Vagina (tissue), 2 donors: ENCODE measurements at places on chromosomes 1 and 21. TPM values are rescaled to one million over a fixed set of nuclear protein-coding genes. Genes with fewer than 3 reads are reported as not detected.

The ATAD3B gene
- 17.7 TPM for total RNA-seq

The AMY1C gene
- not detected for total RNA-seq

The ADORA3 gene
- 5.2 TPM for total RNA-seq

The TIAM1 gene
- total RNA-seq = 41.3 TPM

The RAB29 gene
- total RNA-seq = 7.9 TPM

The TMEM200B gene
- 25.8 TPM for total RNA-seq

The KCNT2 gene
- 1.2 TPM for total RNA-seq

DNA sequence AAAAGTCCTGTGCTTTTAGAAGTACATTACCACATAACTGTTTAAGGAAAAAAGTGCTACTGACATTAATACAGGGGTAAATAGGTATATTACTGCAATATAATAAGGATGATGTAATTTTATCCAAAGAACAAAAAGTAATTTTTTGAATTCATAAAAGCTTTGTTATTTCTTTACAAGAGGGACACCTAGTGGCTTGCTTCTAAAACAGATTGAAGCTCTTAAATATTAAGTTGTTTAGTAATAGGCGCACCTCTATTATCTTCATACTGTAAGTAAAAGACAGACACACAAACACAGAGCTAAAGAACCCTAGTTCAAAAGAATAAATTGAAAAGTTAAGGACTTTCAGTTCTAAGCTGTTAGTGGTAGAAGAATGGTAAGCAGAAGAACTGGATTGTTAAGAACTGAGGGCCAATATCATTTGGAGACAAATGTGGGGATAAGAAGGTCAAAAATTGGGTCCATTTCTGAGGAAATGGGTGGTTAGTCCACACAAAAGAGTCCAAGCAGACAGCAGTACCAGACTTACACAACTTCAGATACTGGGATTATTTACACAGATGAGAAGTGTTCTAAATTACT is 15.4 kb downstream of the ZNHIT6 start:
- H3K36me3 ChIP-seq = no peaks in the 10 kb centered on the region
- no peak overlapping the region for H3K27ac ChIP-seq
- no peaks in the 10 kb centered on the region for H3K27me3 ChIP-seq
- peaks cover 7% of the 10 kb centered on the region for H3K4me1 ChIP-seq

DNA sequence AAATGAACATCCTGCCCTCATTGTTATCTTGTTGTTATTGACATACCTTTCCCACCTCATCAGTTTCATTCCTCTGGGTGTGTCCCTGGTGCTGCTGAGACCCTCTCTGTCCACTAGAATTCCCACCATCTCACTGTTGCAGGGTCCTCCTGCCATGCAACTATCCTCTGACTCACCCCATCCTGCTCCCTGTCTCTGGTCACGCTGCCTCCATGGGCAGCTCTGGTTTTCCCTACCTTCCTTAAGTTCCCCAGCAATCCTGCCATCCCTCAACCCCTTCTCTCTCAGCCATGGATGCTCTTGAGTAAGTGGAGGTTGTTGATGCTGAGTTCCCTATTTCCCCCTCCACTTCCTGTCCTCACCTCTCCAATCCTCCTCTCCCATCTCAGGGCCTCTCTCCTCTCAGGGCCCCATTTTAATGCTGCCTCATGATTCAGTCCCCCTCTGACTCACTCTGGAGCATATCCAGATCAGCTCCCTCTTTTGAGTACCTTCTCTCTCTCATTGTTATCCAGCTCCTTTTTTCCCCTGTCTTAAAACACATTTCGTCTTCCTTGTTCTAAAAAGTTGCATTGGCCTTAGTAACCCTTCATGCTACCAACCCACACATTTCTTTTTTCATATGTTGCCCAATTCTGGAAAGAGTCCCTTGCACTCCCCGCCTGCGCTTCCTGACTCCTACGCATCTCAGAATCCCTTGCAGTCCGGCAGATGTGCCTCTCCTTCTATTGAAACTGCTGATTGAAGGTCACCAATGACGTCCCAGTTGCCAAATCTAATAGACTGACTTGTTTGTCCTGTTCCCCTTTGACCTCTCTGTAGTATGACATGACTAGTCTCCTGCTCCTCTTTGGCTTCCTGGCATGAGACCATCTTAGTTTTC is 92.0 kb downstream of the CNIH3 start:
- H3K4me3 ChIP-seq = no peak overlapping the region
- peak overlapping the region; percentile 45 for H3K27ac ChIP-seq
- H3K36me3 ChIP-seq = no peaks in the 10 kb centered on the region
- no peak for DNase-seq
- H3K4me1 ChIP-seq = no peaks in the 10 kb centered on the region

DNA sequence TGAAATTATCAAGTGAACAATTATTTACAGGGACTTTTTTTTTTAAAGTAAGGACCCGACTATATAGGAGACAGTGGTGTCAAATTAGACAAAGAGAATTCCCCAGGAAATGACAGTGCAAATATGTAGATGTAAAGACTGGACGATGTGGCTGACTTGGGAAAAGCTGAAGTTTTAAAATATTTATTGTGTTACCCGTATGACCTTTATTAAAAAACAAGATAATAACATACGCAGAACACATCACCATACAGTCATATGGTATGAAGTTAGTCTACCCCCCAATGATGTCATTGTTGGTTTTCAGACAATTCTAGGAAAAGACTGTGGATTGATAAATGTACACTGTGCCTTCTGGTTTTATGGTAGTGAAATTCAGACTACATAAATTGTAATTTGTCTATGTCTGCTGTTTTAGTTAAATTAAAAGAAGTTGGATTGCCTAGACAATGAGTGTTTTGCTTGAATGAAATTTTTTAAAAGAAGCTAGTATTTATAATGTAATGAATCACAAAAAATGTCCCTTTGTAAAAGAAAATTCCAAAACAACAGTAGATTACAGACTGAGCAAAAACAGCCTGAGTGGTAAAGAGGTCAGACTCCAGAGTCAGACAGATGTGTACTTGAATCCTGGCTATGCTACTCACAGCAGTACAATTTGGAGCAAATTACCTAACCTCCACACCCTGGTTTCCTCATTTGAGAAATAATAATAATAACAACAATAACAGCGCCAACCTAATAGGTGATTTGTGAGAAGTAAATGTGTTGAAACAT is 15.5 kb upstream of the PDC start:
- no peaks in the 10 kb centered on the region for H3K36me3 ChIP-seq
- H3K4me3 ChIP-seq = no peak overlapping the region
- no peaks in the 10 kb centered on the region for H3K27me3 ChIP-seq
- no peak for DNase-seq

DNA sequence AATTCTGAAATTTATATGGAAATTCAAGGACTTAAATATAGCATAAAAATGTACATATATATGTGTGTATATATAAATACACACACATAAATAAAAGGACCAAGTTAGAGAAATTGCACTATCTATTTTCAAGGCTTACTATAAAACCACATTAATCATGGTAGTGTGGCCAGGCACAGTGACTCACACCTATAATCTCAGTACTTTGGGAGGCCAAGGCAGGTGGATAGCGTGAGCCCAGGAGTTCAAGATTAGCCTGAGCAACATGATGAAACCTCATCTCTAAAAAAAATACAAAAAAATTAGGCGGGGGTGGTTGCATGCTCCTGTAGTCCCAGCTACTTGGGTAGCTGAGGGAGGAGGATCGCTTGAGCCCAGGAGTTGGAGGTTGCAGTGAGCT is 171.4 kb upstream of the GORAB start:
- no peak overlapping the region for H3K27ac ChIP-seq
- no peak for DNase-seq
- H3K4me3 ChIP-seq = no peak overlapping the region
- no peaks in the 10 kb centered on the region for H3K4me1 ChIP-seq
- H3K36me3 ChIP-seq = no peaks in the 10 kb centered on the region
- H3K27me3 ChIP-seq = no peaks in the 10 kb centered on the region

GRCh38 chr1:12400027-12400693 is 170.3 kb downstream of the VPS13D start:
- DNase-seq = no peak
- H3K36me3 ChIP-seq = no peaks in the 10 kb centered on the region
- H3K4me1 ChIP-seq = peaks cover 7% of the 10 kb centered on the region
- H3K4me3 ChIP-seq = no peak overlapping the region
- H3K27ac ChIP-seq = no peak overlapping the region
- no peaks in the 10 kb centered on the region for H3K27me3 ChIP-seq

DNA sequence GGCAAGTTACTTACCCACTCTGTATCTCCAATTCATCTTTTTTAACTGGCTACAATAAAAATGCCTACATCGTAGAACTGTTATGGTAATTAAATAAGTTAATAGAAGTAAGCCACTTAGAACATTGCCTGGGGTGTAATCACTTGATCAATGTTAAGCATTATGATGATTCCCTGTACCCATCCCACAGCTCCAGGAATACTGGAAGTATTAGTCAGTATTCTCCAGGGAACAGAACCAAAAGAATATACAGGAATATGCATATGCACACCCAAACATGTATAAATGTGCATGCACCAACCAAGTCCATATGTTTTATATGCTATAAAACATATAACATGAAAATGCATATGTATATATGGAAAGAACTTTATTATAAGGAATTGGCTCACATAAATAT is 107.3 kb downstream of the UBE2U start:
- H3K4me3 ChIP-seq = no peak overlapping the region
- no peaks in the 10 kb centered on the region for H3K36me3 ChIP-seq
- no peaks in the 10 kb centered on the region for H3K27me3 ChIP-seq
- peaks cover 11% of the 10 kb centered on the region for H3K4me1 ChIP-seq

GRCh38 chr1:59360170-59360569 is 63.3 kb downstream of the FGGY start:
- H3K4me1 ChIP-seq = no peaks in the 10 kb centered on the region
- H3K27ac ChIP-seq = no peak overlapping the region
- H3K27me3 ChIP-seq = no peaks in the 10 kb centered on the region
- no peaks in the 10 kb centered on the region for H3K36me3 ChIP-seq

- H3K27ac ChIP-seq = no peak overlapping the region
- DNase-seq = no peak
- no peak overlapping the region for H3K4me3 ChIP-seq
- no peaks in the 10 kb centered on the region for H3K36me3 ChIP-seq
- no peaks in the 10 kb centered on the region for H3K4me1 ChIP-seq
Measured at GRCh38 chr21:40681164-40681859, 165.6 kb downstream of the DSCAM start.

DNA sequence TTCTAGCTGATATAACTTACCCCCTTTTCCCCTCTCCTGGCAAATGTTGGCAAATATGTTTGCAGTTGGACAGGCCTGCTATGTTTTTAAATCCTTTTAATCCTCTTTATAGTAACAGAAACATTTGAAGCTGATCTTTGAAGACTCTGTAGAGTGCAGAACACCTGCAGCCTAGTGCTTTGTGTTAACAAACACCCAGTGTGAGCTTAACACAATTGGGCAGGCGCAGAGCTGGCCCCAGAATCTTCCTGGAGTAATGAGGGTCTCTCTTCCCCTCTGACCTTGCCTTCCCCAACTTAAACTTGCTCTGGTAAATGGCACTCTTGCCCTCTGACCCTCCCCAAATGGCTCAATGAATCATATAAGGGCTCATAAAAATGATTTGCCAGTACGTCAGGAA is 247.9 kb upstream of the LYPLAL1 start:
- no peaks in the 10 kb centered on the region for H3K36me3 ChIP-seq
- no peak for DNase-seq
- H3K27me3 ChIP-seq = no peaks in the 10 kb centered on the region
- H3K27ac ChIP-seq = no peak overlapping the region

GRCh38 chr1:212366901-212367300 is 47.8 kb downstream of the PACC1 start:
- H3K36me3 ChIP-seq = peaks cover 5% of the 10 kb centered on the region
- no peaks in the 10 kb centered on the region for H3K27me3 ChIP-seq
- H3K4me1 ChIP-seq = no peaks in the 10 kb centered on the region
- no peak overlapping the region for H3K27ac ChIP-seq

DNA sequence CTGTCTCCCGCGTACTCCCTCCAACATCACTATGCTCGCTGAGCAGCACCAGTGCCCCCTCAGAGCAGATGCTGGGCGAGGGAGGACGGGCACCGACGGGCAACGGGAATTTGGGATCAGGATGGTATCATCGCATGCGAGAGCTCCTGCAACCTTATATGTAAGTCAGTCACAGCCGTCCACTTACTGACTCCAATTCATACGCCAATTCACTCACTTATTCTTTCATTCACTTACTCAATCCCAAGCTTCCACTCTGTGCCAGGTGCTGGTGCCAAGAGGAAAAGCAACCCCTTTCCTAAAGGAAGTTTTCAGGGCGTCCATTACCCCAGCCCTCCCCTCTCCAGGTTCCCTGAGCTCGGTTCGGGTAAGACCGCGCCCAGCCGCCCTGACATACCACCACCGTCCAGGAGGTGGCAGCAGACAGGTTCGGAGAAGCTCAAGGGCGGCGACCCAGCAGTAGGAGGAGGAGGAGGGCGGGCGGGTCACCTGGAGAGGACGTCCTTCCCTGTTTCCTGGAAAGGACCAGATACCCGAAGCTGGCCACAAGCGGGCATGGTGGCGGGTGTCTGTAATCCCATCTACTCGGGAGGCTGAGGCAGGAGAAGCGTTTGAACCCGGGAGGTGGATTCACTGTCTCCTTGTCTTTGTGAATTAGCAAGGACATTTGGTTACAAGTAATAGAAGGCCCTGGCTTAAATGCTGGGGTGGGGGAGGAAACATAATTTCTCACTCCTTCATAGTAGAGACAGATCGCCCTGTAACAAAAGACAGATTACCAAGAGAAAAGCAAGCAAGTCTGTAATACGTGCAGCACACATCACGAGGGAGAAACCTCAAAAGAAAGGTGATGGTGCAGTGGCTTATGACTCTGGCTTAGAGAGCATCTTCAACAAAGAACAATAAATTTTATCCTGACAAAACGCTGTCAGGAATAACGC is 7.6 kb upstream of the IL22RA1 start:
- H3K4me3 ChIP-seq = peak overlapping the region; percentile 24
- peak overlapping the region; percentile 56 for H3K27ac ChIP-seq
- H3K36me3 ChIP-seq = no peaks in the 10 kb centered on the region
- H3K4me1 ChIP-seq = peaks cover 15% of the 10 kb centered on the region
- H3K27me3 ChIP-seq = no peaks in the 10 kb centered on the region

DNA sequence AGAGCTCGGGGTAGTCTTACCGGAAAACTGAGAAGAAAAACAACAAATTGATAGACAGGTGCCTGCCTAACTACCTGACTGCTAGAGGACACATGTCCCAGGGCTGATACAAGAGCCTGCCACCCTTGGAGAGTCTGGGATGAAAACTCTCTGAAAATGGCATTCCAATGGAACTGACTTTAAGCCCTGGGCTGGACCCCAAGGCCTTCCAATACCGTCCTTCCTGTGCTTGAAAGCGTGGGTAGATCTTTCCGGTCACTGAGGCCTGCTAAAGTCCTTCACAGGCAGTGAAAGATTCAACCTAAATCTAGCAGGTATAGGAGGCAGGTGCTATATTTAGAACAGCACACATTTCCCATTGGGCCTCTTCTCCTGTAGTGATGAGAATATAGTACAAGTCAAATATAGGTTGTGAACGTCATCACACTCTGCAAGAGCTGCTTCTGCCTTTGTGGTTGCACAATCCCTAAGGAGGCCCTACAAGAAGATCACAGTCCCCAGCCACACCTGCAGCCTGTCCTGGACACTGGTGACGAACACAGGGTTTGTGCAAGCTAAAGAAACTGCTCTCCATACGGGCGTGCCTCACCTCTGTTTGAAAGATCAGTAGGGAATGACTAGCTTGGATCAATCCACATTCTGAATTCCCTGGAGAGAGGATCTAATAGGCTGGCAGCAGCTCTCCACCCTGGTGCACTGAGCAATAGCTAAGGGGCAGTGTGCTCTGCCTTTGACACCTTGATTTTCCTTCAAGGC is 876 bp upstream of the CHML start:
- H3K27me3 ChIP-seq = no peaks in the 10 kb centered on the region
- H3K4me1 ChIP-seq = peaks cover 29% of the 10 kb centered on the region
- H3K27ac ChIP-seq = peak overlapping the region; percentile 57
- no peak overlapping the region for H3K4me3 ChIP-seq
- no peak for DNase-seq
